Natural killer cell treated with Interleukin-12 subunit alpha and Interleukin-12 subunit beta and Interleukin-15 and Interleukin-18, amount 100 ng/mL, for 72 hours (primary cell): ENCODE measurements at places on chromosomes 12 and 14. TPM values are rescaled to one million over a fixed set of nuclear protein-coding genes. Genes with fewer than 3 reads are reported as not detected.

SPTSSA gene
- 8.9 TPM for total RNA-seq

FGF6 gene
- not detected for total RNA-seq

C12orf54 gene
- total RNA-seq: not detected

VRTN gene
- total RNA-seq: not detected

SHMT2 gene
- total RNA-seq: 355 TPM

CDH24 gene
- total RNA-seq: 0.73 TPM

KCNH3 gene
- total RNA-seq: 0.70 TPM

L3HYPDH gene
- total RNA-seq: 6.5 TPM

INHBC gene
- not detected for total RNA-seq

PTGDR gene
- 4.5 TPM for total RNA-seq

P3H3 gene
- not detected for total RNA-seq

DHRS4L2 gene
- 13.7 TPM for total RNA-seq
